CD8-positive, alpha-beta T cell (primary cell): ENCODE measurements at places on chromosomes 2 and 18.

GRCh38 chr2:143284087-143284675, 155.0 kb downstream of the ARHGAP15 start:
- peak; percentile 73 for DNase-seq

GRCh38 chr18:44758861-44759631, 78.4 kb downstream of the SETBP1 start:
- DNase-seq: no peak

GRCh38 chr18:59516356-59517155, 157.5 kb upstream of the LMAN1 start:
- no peak for DNase-seq

GRCh38 chr2:43186679-43187374, 39.6 kb downstream of the ZFP36L2 start:
- no peak for DNase-seq

DNA sequence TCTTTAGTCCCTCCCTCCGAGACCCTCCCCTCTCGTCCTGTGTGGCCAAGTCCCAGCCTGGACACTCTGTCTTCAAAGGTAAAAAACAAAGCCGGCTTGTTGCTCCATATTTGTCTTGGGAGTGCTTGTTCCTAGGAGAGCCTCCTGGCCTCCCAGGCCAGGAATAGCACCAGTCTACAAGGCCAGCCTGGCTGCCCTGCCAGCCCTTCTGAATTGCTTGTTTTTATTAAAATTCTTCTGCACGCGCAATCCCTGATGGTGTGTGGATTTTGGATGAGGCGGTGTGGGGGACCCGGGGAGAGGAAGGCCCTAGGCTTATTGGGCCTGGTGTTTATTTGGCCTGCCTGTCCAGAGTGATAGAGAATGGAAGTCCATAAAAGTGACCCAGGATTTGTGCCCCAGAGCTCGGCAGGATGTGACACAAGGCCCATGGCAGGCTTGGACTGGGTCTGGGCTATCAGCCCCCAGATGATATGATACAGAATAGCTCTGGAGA, 297.3 kb downstream of the CYP26B1 start:
- DNase-seq: no peak

- DNase-seq: no peak
These were observed 570.1 kb downstream of the PLCL1 start for GRCh38 chr2:198374375-198375082.

DNA sequence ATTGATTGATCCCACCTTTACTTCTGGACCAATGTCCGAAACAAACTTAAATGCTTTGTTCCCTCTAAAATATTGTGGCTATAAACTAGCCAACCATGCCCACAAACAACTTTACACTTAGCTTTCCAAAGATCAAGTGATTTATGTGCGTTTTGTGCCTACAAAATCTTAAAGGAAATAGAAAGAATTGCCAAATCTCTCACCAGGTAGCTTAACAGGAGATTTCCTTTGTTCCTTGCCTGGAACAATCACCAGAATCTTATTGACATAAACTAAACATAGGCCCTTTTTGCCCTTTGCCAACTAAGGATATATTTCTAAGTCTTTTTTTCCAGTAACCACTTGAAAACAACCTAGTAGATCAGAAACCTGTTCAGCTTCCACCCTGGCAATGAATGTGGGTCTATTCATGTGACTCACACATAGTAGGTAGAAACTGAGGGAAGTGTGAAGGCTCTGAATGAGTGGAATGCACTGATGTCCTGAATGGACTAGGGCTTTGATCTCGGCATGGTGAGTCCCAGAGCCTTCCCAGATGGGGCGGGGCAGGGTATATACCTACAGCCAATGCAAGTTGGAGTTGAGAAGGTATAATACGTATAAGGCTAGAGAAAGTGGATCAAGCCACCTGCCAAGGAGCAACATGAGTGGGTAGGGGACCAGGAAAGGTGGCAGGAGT, 94.6 kb upstream of the PPP1CB start:
- DNase-seq: no peak

DNA sequence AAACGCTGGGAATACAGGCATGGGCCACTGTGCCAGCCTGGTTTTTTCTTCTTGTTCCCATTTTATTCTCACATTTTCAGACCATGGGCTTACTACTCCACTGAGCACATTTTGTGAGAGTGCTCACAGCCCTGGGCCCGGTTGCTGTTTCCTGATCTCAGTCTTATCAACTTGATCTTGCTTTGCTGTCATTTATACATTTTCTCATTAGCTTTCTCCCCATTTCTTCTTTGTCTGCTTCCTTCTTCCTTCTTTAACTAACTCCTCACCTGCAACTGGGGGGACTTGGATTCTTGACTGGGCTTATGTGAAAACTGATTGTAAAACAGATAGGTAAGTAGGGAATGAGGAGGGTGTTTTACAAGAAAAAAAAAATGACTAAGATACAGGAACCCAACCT, 117.3 kb downstream of the PLB1 start:
- no peak for DNase-seq

GRCh38 chr2:180231015-180231414, 223.9 kb upstream of the CWC22 start:
- DNase-seq: no peak

DNA sequence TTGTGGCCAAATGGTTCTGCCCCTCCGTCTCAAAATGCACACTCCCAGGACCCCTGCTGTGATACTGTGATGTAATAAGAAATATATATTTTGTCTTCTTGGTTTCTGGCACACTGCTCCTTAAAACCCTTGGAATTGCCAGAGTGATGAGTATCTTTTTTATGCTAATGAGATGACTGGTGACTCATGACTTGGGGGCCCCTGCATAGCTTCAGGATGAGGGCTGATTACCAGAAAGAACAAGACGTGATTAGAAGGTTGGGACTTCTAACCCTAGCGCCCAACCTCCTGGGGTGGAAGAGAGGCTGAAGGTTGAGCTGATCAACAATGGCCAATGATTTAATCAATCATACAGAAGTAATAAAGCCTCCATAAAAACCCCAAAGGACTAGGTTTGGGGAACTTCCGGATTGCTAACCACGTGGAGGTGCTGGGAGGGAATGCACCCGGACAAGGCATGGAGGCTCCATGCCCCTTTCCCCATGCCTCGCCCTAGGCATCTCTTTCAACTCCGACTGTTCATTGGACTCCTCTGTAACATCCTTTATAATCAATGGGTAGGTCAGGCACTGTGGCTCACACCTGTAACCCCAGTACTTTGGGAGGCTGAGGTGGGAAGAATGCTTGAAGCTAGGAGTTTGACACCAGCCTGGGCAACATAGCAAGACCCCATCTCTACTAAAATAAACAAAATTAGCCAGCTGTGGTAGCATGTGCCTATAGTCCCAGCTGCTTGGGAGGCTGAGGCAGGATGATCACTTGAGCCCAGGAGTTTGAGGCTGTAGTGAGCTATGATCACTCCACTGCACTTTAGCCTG, 89.1 kb downstream of the HS1BP3 start:
- no peak for DNase-seq

- no peak for DNase-seq
These were observed 17.6 kb downstream of the FBXO11 start for GRCh38 chr2:47888581-47889280.

DNA sequence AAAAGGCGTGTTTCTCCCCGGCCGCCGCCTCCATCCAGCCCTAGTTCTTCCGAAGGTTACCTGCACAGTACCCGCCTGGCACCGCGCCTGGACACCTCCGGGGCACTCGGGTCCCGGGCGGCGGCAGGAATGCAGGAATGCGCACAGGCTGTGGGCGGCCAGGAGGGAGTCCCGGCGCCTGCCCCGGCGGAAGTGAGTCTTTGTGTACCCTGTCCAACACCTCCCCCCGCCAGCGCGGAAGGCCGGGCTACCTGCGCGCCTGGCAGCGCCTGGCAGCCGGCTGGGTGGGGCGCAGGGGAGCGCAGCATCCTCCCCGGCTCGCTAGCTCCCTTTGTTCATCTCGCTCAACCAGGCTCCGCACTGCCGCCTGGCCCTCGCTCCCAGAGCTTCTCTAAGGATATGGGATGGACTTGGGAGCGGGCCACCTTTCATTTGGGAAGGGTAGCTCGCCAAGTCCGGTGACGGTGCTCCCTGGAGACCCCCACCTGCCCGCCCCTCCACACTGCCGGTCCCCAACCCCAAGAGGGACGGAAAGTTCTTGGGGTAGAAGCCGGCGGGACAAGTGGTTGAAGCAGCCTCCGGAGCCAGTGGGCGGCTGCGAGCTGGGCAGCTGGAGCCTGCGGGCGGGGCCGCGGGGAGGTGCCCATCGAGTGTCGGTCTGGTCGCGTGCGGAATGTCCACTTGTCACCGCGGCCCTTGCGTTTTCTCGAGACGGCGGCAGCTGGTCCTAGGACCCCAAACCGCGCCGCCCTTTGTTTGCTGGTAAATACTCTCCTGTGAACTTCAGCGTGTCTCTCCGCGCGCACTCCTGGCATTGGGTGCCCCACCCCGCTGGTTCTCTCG, 1.2 kb upstream of the ST6GAL2 start:
- no peak for DNase-seq
